ENCODE measurements at places on chromosomes 13 and 19.

DNA sequence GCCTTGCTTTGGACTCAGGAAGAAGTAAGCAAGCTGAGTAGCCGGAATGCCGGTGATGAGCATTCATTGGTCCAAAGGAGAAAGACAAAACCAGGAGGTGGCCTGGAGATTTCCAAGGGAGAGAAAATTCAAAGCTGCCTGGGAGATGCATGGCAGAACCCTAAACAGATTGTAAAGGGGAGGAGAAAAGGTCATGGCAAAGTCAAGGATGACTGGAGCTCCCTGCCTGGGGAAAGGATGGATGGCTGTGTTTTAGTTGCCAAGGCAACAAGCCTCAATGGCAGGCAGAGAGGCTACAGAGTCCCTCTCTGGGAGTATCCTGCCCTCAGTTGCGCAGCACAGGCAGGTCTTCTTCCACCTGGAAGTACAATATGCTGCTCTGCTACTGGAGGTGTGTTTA, 134.0 kb downstream of the ENOX1 start:
- DNase-seq, result peak; percentile 17

GRCh38 chr13:33341861-33342452, 56.4 kb upstream of the STARD13 start:
- no peak for DNase-seq

DNA sequence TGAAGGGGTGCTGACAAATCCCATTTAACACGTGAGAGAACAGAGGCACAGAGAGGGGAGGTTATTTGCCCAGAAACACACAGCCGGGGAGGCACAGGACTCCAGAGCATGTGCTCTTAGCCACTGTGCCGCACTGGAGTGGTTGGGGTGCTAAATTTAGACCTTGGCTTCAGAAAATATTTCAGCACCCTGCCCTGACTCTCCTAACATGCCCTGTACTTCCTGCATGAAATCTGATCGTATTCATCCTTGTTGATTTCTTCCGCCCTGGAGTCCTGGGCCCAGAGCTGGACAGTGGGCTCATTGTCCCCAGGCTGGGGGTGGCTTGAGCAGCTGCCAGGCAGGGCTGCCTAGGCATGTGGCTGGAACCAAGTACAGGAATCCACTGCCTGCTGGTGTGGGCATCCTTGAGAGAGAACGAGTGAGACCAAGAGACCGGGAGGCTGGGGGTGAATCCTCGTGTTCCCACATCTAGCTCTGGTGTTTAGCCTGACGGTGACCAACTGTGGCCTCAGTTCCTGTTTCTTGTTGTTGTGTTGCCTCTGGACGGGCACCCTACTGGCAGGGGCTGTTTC, 5.3 kb downstream of the SLC27A1 start:
- DNase-seq, result no peak

DNA sequence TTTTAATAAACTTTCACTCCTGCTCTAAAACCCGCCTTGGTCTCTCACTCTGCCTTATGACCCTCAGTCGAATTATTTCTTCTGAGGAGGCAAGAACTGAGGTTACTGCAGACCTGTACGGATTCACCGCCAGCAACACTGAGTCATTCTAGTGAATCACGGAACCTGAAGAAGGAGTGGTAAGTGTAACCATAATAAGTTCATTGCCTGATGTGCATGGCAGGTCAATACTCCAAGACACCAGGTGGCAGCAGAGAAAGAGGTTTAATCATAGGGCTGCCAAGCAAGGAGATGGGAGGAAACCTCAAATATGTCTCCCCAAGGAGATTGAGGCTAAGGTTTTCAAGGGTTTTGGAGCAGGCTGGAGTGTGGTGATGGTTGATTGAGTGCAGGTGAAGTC, 204.3 kb upstream of the IPO5 start:
- no peak for DNase-seq

GRCh38 chr13:44425041-44425814, 51.6 kb downstream of the SERP2 start:
- no peak for DNase-seq

Measured in BE2C (cell line).